ENCODE measurements at places on chromosomes 13 and 19. TPM values are rescaled to one million over a fixed set of nuclear protein-coding genes. Genes with fewer than 3 reads are reported as not detected.

The IGFL2 gene
- not detected for total RNA-seq

The CGB2 gene
- total RNA-seq: not detected

DNA sequence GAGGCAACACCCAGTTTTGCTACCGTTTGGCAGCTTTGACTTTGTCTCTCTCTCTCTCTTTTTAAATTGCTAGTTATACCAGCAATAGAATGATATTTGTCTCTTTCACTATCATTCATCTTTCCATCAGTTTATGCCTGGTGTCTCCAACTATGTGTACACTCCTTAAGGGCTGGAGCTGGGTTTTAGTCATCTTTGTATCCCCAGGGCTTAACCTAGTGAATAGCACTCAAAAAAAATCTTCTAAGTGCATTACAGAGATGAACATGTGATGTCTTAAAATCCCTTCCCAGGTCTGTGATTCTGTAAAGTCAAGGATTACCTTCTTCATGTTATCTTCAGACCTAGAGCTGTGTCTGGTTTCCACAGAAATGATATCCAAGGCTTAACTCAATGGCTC, 7.8 kb upstream of the UBL3 start:
- DNase-seq: no peak

- DNase-seq: no peak
Observed at GRCh38 chr19:33627962-33628839, 6.4 kb downstream of the CHST8 start.

DNA sequence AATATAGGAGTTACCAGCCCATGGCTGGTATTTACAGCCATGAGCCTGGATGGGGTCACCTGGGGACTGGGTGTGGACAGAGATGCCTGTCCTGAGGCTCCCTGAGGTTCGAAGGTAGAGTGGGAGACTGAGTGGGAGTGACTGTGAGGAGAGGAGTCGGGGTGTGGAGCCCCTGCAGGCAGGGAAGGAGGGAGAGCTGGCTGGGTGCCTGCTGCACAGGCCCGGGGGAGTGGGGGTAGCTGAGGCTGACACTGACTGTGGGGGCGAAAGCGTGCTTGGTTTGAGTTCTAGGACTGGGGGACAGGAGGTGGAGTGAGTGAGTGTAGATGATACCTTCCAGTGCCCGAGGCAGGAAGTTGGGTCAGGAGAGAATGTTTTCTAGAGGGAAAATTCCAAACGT, 7.1 kb downstream of the RAB11B start:
- no peak for DNase-seq
